ENCODE measurements at places on chromosomes 1 and 21.

GRCh38 chr21:44557491-44558328, 885 bp downstream of the KRTAP10-3 start:
- DNase-seq: no peak

DNA sequence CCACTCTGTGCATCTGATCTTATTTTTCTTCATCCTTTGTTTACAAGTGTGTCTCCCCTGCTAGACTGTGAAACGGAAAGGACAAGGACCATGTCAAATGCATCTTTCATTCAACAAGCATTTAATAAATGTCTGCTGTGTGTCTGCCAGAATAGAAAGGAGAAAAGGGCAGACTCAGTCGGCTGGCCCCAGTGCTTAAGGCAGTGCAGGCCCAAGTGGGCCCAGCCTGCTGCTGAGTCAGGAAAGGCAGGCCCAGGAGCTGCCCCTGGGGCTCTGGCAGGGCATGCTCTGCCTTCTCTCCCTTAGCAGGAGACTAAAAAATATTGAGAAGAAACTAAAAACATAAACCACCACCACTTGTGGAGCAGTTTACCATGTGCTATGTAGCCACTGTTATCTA, 38.1 kb downstream of the PLEKHA6 start:
- no peak for DNase-seq

DNA sequence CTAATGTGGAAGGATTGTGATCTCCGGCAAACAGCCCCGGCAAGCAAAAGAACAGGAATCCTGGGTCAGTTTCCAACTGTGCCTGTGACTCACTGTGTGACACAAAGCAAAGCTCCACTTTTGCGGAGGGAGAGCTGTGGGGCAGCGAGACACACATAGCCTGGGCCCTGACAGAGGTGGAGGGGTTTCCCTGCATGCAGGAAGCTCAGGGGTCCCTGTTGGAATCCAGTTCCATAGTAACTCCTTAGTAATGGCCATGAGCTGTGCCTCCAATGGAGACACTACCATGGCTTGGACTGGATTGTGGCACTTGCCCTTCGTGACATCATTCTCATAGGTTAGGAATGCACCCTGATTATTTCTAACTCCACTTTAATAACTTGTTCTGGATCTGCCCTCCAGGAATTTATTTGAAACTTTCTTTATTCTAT, 47.0 kb upstream of the ATF3 start:
- no peak for DNase-seq

GRCh38 chr1:191174298-191174697, 696.6 kb upstream of the BRINP3 start:
- no peak for DNase-seq

- DNase-seq: no peak
Observed at GRCh38 chr1:183670169-183670568, 17.1 kb upstream of the APOBEC4 start.

GRCh38 chr1:7341145-7341905, 429.8 kb upstream of the VAMP3 start:
- DNase-seq: no peak

DNA sequence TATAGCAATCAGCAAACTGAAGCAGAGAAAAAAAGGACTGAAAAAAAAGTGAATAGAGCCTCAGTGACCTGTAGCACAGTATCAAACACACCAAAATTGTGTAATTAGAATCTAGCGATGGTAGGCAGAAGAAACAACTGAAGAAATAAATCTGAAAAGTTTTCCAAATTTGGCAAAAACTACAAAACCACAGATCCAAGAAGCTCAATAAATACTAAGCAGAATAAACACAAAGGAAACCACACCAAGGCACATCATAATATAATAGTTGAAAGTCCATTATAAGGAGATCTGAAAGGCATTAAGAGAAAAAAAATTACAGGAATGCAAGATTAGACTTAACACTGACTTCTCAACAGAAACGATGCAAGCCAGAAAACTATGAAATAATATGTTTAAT, 7.1 kb upstream of the IL12RB2 start:
- no peak for DNase-seq
